ENCODE measurements at places on chromosomes 6 and 20. TPM values are rescaled to one million over a fixed set of nuclear protein-coding genes. Genes with fewer than 3 reads are reported as not detected.

DNA sequence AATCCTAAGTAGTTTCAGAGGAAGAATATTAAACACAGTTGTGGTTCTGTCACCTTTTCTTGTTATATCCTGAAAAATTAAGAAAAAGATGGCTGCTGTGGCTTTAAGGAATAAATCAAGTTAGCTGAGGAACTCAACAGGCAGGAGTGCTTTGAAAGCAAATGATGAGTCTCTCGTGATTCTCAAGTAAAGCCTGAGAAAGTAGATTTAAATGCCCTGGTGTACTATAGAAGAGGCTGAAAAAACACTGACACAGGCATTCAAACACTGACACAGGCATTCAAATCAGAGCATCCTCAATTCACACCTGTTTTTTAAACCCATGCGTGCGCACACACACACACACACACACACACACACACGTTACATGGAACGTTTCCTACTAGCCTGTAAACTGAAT is 218.6 kb downstream of the OGFRL1 start:
- no peaks in the 10 kb centered on the region for H3K36me3 ChIP-seq
- no peak overlapping the region for H3K27ac ChIP-seq
- H3K4me3 ChIP-seq: no peak overlapping the region
- DNase-seq: no peak
- H3K4me1 ChIP-seq: no peaks in the 10 kb centered on the region

DNA sequence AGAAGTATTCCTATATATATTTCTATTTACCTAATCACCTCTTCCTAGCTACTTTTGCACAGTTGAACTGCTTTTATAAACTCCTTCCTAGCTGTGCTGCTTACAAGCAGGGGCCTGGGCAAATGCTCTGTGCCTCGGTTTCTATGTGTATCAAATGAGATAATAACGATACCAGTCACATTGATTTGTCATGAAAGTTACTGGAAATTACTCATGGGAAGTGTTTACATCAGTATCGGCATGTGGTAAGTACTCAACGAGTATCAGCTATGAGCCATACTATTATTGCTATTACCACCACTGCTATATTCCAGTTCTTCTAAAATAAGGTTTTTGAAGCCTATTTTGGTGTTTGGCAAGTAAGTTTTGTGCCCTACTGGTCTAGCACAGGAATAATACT is 4.9 kb downstream of the LAMA4 start:
- no peaks in the 10 kb centered on the region for H3K27me3 ChIP-seq
- H3K36me3 ChIP-seq: no peaks in the 10 kb centered on the region
- no peak overlapping the region for H3K27ac ChIP-seq
- peaks cover 2% of the 10 kb centered on the region for H3K4me1 ChIP-seq
- no peak for DNase-seq
- no peak overlapping the region for H3K4me3 ChIP-seq

GRCh38 chr6:19757036-19757435 is 80.1 kb upstream of the ID4 start:
- H3K4me1 ChIP-seq: no peaks in the 10 kb centered on the region
- H3K4me3 ChIP-seq: no peak overlapping the region
- H3K36me3 ChIP-seq: no peaks in the 10 kb centered on the region
- no peaks in the 10 kb centered on the region for H3K27me3 ChIP-seq
- no peak overlapping the region for H3K27ac ChIP-seq
- no peak for DNase-seq

- no peak for DNase-seq
- H3K4me3 ChIP-seq: no peak overlapping the region
- no peaks in the 10 kb centered on the region for H3K4me1 ChIP-seq
- H3K27me3 ChIP-seq: no peaks in the 10 kb centered on the region
- no peaks in the 10 kb centered on the region for H3K36me3 ChIP-seq
- no peak overlapping the region for H3K27ac ChIP-seq
These were observed 335.5 kb upstream of the POU3F2 start for GRCh38 chr6:98498866-98499265.

- peak overlapping the region; percentile 84 for H3K4me3 ChIP-seq
- DNase-seq: peak; percentile 35
- H3K27me3 ChIP-seq: no peaks in the 10 kb centered on the region
- no peaks in the 10 kb centered on the region for H3K36me3 ChIP-seq
These were observed 686 bp downstream of the TMEM170B start for GRCh38 chr6:11538052-11538818.

VGLL2 gene
- total RNA-seq: not detected

HLA-G gene
- not detected for total RNA-seq

CHMP4B gene
- total RNA-seq: 48.2 TPM
